ENCODE measurements at places on chromosomes 4 and X. TPM values are rescaled to one million over a fixed set of nuclear protein-coding genes. Genes with fewer than 3 reads are reported as not detected.

CTAG2 gene
- total RNA-seq, result not detected

DACH2 gene
- not detected for total RNA-seq

SYN1 gene
- 0.66 TPM for total RNA-seq

SMR3B gene
- not detected for total RNA-seq

PDCL2 gene
- total RNA-seq, result not detected

HSFX2 gene
- not detected for total RNA-seq

TSPAN7 gene
- total RNA-seq, result 65.0 TPM

GLRA2 gene
- total RNA-seq, result not detected

CXCL10 gene
- total RNA-seq, result 3.8 TPM

All from upper lobe of left lung (tissue), 6 donors.